Stimulated activated CD4-positive, alpha-beta T cell treated with anti-CD3 and anti-CD28 coated beads, Interleukin-1b, Interleukin-23, amount 100 ng/mL, for 24 hours (primary cell): ENCODE measurements at places on chromosomes 6 and 20.

- no peak for DNase-seq
These were observed 123.3 kb downstream of the PXDC1 start for GRCh38 chr6:3627956-3628835.

DNA sequence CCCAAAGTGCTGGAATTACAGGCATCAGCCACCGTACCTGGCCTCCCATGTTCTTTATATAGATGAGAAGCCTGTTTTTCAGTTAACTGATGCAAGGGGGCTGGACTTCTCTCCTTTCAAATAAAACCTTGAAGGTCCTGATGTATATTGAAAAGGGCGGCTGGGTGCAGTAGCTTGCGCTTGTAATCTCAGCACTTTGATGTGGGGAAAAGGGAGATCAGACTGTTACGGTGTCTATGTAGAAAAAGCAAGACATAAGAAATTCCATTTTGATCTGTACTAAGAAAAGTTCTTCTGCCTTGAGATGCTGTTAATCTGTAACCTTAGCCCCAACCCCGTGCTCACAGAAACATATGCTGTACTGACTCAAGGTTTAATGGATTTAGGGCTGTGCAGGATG is 16.1 kb upstream of the SAMHD1 start:
- no peak for DNase-seq

- DNase-seq = no peak
These were observed 802.3 kb downstream of the MAFB start for GRCh38 chr20:39886650-39887190.

DNA sequence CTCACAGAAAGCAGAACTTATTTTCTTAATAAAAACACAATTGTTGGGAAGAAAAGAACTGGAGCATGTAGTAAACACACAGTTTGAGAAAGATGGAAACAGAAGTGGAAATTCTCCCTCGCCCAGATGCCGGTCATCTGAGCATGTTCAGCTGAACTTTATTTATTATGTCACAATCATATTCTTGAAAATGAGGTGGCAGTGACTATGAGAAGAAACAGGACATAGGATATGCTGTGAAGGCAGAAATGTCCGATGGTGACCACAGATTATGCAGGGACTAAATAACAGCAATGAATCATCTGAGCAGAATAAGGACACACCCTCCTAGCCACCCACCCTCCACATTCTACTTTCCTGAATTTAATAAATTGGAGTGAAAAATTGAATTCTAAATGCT is 425.3 kb upstream of the NOX3 start:
- no peak for DNase-seq

DNA sequence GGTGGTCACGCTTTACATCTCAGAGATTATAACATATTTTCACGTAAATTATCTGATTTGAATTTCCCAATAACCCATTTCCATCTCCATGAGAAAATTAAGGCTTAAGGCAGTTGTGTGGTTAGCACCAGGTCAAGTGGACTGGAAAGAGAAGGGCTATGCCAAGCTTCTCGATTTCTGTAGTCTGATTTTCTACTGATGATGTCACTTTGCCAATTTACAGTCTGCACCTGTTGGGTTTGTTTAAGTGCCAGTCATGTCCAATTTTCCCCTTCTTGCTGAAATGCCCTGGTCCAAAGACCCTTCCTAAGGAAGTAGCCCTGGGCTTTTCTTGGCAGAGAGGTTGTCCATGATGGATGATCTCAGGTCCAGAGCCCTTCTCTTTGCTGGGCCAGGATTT is 562.3 kb upstream of the BTBD3 start:
- DNase-seq = no peak

DNA sequence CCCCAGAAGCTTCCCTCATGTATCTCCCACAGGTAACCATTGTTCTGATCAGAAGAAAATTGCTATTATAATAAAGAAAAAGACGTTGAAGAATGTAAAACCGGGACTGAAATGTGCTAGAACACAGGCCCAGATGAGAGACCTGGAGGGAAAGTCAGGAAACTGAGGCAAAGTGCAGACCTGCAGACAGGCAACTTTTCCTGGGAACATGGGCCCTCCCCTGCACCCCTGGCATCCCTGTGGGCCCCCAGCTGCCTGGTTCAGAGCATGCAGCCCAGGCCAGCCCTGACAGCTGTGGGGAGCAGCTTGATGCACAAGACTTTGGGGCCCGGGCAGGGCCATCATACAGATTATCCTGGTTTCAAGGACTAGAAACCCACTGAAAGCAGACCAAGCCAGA is 212.2 kb downstream of the CDC5L start:
- DNase-seq = no peak

GRCh38 chr6:121756666-121757065 is 321.2 kb downstream of the GJA1 start:
- no peak for DNase-seq
